H9 (cell line): ENCODE measurements at places on chromosomes 6 and 20. TPM values are rescaled to one million over a fixed set of nuclear protein-coding genes. Genes with fewer than 3 reads are reported as not detected.

MUC21 gene
- not detected in 2 replicates for total RNA-seq

GRCh38 chr6:158279615-158280014 is 32.6 kb upstream of the TULP4 start:
- peaks cover 3% of the 10 kb centered on the region; the same call in 1 of the 2 replicates for H3K36me3 ChIP-seq
- no peak overlapping the region for H3K27ac ChIP-seq
- no peak overlapping the region for H3K4me3 ChIP-seq
- H3K4me1 ChIP-seq = peaks cover 3% of the 10 kb centered on the region; the same call in 1 of the 2 replicates

RAET1L gene
- total RNA-seq = not detected in 2 replicates

- H3K27ac ChIP-seq = no peak overlapping the region
- no peak overlapping the region for H3K4me3 ChIP-seq
- no peaks in the 10 kb centered on the region for H3K27me3 ChIP-seq
Observed at GRCh38 chr6:136378888-136379287, 89.2 kb upstream of the BCLAF1 start.

RRP36 gene
- total RNA-seq = 117 and 121 TPM in 2 replicates

DNA sequence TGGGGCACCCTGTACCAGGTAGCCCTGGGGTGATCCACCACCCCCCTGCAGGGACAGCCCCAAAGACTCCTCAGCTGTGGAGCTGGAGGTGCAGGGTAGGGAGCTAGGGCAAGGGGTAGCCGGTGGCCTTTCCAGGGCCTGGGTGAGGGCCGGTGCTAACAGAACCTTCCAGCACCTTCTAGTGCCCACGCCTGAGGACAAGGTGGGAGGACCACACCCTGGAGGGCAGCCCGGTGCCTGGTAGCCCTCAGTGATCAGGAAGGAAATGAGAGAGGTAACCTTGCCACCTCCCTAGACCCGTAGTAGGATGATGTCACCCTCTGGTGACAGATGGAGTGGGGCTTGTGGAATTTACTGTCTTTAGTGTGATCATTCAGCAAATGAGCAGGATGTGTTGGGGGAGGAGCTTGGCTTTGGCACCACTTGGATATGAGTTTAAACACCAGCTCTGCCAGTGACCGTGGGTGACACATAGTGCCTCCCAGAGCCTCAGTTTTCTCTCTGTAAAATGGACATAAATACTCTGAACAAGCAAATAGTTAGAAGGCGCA is 187.7 kb downstream of the NFATC2 start:
- no peak overlapping the region for H3K27ac ChIP-seq
- no peak for DNase-seq
- H3K4me3 ChIP-seq = no peak overlapping the region; the same call in 2 of the 3 replicates
- H3K27me3 ChIP-seq = no peaks in the 10 kb centered on the region
- no peaks in the 10 kb centered on the region for H3K36me3 ChIP-seq

SIGLEC1 gene
- total RNA-seq = not detected in 2 replicates

- H3K27ac ChIP-seq = no peak within 1 kb of the TSS
- peaks cover 4% of the 10 kb centered on the region; the same call in 1 of the 2 replicates for H3K4me1 ChIP-seq
- H3K4me3 ChIP-seq = peak within 1 kb of the TSS; percentile 80
- H3K27me3 ChIP-seq = no peaks in the 10 kb centered on the region
- DNase-seq = peak; percentile 92
Observed at GRCh38 chr6:32838114-32838958, at the start of gene TAP2. TSS of gene TAP2 (minus strand) at chr6:32838739. CDS start at chr6:32838233, 506 bp downstream.
